ENCODE measurements at places on chromosomes 2 and 18.

GRCh38 chr2:50438259-50438658, 593.7 kb downstream of the NRXN1 start:
- peak; percentile 23 for DNase-seq

- DNase-seq: no peak
Measured at GRCh38 chr2:150188800-150189199, 298.7 kb downstream of the RND3 start.

DNA sequence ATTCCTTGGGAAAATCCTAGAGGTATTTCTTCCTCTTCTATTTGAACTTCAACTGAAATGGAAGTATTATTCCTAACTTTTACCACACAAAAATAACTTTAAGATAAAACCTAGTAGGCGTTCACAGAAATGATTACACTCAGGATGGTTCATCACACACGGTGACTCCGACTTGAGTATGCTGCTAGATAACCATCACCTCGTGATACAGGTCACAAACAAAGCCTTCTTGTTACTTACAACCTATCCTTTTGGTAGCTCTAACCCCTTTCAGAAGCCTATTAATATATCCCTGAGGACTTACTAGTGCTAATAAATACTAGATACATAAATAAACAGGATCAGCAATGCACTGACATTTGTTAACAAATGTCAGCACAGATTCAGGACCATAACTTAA, 101.0 kb upstream of the DNER start:
- DNase-seq: no peak

GRCh38 chr2:144796936-144797335, 277.0 kb upstream of the ZEB2 start:
- no peak for DNase-seq

DNA sequence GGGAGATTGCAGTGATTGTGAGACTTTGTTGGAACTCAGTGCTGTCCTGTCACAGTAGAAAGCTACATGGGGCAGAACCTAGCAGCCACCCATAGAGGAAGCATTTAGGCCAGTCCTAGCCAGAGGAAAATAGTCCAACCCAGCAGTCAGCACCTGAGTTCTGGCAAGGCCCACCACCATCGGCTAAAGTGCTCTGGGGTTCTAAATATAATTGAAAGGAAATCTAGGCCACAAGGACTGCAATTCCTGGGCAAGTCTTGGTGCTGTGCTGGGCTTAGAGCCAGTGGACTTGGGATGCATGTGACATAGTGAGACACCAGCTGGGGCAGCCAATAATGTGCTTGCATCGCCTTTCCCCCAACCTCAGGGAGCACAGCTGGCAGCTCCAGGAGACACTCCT, 28.9 kb upstream of the ACTR2 start:
- no peak for DNase-seq

DNA sequence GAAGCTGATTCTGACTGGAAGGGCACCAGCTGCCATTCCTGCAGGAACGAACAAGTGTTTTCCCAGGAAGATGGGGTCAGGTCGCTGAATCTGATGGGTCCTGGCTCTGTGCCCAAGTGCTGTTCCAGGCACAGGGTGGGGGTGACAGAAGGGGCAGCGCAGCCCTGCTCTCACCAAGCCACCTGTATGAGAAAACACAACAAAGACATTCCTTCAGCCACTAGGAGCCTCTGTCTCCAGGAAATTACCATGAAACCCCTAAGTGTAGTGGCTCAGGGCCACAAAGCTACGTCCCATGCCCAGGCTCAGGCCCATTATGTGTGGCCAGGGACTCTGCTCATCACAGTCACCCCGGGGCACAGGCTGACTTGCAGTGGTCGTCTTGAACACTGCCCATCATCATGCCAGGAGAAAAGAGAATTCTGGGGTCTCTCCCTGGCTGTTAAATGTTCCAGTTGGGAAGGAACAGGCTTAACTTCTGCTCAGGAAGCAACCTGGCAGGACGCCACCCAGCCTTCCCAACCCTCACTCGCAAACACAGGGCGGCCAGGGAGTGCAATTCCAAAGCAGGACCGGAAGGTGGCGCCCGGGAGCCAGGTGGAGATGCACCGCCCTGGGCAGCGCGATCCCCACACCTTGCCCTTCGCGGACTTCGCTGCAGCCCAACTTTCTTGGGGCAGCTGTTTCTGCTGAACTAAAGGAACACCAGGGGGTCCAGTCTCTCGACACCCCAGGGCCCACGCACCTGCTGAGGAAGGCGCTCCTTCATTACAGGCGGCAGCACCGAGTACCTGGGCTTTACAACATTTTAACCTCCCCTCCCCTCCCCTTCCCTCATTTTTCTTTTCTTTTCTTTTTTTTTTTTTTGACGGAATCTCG, 11.0 kb upstream of the SFTPB start:
- DNase-seq: peak; percentile 70

DNA sequence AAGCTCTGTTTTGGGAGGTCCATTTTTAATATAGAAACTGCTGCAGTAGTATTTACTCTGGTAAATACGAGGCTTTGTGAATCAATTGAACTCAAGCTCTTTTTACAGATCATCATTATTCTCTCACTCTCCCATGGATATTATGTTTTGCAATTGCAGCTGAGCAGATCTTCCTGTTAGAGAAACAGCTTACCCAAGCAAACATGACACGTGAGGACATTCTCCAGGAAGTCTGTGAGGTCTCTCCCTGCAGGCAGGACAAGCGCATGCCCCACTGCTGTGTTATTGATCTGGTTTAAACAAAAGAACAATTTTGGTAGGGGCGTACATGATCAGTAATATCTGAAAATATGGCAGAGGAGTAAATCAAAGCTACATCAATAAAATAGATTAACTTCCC, 72.1 kb downstream of the COL6A3 start:
- DNase-seq: no peak

DNA sequence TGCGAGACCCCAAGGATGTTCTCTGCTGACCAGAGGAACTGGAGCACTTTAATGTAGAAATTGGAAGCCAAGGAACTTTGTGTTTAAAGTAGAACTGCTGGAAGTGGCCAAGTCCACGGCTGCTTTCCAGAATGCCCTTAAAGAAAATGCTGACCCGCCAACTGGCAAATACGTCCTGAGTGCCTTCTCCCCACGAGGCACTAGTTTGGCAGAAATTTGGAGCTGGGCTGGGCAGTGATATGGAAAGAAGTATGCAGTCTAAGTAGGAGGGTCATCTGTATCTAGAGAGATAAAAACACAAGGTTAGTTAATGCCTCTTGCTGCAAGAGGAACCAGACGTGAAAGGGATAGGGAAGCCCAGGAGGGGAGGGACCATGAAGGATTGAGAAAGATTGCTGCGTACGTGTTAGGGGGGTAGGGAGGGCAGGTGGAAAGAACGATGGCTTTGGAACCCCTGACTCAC, 59.3 kb upstream of the RFX8 start:
- no peak for DNase-seq

- DNase-seq: no peak
Measured at GRCh38 chr2:205720451-205720902, 38.2 kb downstream of the NRP2 start.

DNA sequence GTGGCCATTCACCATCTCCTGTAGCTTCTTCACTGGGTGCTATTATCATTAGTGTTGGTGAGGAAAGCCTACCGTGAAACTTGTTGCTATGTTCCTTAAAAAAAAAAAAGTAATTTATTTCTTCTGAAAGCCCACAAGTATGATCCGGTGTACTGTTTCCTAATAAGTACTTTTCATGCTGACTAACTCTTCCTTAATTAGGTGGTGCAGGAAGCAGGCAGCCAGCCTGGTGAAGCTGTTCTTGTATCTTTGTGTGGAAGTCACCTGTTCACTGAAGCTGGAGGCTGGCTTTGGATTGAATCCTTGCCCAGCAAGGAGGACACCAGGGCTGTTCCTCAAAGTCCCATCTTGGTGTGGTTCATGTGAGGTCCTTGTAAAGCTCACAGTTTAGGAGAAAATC, 321.7 kb upstream of the THSD7B start:
- DNase-seq: no peak

DNA sequence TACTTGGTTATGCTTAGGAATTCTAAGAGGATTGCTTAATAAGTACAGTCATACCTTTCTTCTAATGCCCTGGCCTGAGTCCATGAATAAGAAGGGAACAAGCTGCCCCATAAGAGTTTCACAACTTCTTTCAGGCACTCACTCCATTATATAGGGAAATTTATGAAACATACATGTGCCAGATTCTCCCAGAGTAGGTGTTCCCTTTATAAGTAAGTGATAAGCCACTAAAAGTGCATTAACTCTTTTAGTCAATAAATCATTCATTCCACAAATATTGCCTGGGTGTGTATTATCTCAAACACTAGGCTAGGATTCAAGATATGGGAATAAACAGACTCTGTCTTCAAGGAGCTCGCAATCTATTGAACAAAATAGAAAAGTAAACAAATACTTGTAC, 84.5 kb upstream of the RBBP8 start:
- no peak for DNase-seq

DNA sequence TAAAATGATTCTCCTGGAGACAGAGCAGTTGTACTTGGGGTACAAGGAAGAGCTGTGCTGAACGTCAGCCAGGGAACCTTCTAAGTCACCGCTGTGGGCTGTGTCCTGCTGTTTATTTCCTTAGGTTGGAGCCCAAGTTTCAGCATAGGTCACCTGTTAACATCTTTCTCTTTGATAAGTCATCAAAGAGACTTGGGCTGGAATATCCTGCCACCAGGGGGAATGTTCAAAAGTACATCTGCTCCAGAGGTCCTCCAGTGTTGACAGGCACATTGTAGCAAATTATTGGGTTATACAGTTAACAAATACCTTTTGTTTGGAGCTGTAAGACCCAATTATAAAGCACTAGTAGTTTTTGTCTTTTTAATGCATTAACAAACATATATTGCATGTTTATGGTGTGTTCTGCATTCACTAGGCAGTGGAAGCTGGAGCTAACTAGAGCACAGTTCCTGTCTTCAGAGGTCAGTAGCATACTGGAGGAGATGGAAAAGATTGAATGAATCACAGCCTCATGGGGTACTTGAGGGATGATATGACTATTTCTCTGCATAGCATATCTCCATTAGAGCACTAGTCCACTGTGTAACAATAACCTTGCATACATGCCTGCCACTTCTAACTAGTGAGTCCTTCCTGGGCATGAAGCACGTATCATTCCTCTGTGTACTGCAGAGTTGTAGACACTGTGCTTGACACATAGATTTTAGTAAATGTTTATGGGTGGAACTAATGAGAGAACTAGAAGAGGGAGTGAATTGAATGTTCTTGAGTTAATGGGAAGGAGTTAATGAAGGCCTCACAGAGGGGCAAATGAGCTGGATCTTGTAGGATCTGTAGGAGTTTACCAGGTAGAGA, 182.1 kb downstream of the AGAP1 start:
- DNase-seq: no peak

- no peak for DNase-seq
Measured at GRCh38 chr2:131105950-131106801, 1.0 kb downstream of the PLEKHB2 start.

DNA sequence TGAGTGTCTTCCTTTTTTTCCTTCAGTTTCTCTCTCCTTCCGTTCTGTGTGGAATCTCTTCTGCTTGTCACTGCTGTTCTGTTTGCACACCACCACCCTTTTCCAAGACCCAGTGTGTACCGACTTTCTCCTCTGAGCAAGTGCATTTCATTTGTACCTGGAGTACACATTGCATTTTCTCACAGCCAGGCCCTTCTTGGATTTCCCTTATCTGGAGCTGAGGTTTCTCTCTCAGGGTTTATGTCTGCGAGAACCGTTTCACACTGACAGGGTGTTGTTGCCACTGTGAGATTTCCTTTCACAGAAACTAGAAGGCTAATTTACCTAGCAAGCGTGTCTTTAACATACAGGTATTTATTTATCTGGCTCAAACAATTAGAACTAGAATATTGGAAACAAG, 26.2 kb downstream of the NCOA1 start:
- DNase-seq: no peak

- no peak for DNase-seq
Measured at GRCh38 chr2:80706541-80706940, 402.0 kb upstream of the LRRTM1 start.

DNA sequence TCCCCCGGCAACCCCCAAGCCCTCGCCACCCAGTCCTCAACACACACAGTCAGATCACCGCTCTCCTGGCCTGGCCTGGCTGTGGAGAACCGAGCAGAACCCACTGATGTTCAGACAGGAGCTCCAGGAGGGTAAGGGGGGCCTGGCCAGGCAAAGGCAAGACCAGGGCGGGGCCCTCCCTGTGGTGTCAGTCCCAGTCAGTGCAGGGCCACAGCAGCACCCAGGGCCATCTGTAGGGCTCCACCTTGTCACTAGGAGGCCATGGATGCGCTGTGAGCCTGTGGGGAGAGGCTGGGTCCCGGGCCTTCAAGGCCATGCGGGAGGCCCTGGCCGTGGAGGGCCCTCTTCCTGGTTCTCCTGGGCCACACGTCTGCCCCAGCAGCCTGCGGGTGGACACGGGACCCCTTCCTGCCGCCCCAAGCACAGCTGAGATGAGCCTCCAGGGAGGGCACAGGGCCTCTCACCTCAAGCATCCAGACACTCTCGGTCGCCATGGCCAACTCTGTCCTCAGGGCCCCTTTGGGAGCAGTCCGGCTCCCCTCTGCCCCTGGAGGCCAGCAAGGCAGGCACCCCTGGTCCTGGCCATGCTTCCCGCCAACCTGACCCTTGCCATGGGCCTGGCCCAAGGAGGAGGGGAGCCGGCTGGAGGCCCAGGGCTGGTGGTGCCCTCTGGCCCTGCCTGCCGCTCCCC, 2.0 kb downstream of the ANO7 start:
- DNase-seq: no peak

DNA sequence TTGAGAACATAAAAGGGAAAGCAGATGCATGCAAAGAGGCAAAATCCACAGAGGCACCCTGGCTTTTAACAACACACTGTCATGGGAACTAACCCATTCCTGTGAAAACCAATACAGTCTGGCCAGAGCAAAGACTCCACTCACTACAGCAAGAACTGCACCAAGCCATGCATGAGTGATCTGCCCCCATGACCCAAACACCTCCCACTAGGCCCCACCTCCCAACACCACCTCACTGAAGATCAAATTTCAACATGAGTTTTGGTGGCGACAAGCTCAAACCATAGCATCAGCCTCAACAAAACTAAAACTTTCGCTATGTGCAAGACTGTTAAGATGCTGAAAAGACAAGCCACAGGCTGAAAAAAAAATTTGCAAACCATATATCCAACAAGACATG, 162.8 kb downstream of the SMAD2 start:
- no peak for DNase-seq

DNA sequence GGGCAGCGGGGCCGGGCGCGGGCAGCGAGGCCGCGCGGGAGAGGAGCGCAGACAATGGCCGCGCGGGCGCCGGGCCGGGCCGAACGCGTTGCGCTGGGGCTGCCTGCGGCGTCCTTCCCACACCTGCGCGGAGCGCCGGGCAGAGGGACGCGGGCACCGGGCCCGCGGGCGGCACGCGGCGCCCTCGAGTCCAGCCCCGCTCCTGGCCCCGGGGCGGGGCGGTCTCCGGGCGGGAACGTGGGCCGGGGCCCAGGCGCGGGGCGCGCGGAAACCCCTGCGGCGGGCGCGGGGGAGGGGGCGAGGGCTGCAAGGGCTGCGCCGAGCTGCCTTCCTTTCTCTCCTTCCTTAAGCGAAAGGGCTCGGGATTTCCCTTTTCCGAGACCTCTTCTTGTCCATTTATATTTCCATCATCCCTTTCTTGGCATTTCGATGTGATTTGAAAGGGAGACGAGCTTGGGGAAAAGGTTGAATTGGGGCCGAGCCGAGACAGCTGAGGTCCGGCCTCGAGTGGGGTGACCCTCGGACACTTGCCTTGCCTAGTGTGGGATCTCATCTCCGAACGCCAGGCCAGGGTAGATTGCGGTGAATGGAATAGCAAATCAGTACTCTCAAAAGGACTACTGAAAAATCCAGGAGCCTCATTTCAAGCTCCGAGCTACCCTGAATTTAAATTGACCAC, 676 bp downstream of the KLHL23 start:
- no peak for DNase-seq
